Large intestine (tissue), 12 donors: ENCODE measurements at places on chromosomes 1 and 21. TPM values are rescaled to one million over a fixed set of nuclear protein-coding genes. Genes with fewer than 3 reads are reported as not detected.

The ROR1 gene
- 14.4 TPM for polyA plus RNA-seq

The MTOR gene
- 27.5 TPM for polyA plus RNA-seq

The FAAH gene
- 23.1 TPM for polyA plus RNA-seq

The SMCP gene
- not detected for polyA plus RNA-seq

The GSTM1 gene
- 1.1 TPM for polyA plus RNA-seq

The ST6GALNAC3 gene
- polyA plus RNA-seq, result 18.0 TPM

The DAB1 gene
- 63.2 TPM for polyA plus RNA-seq

The PRKCZ gene
- 68.6 TPM for polyA plus RNA-seq

The TRMT13 gene
- polyA plus RNA-seq, result 31.1 TPM

The RABIF gene
- polyA plus RNA-seq, result 11.1 TPM

The SAMD11 gene
- 18.1 TPM for polyA plus RNA-seq

DNA sequence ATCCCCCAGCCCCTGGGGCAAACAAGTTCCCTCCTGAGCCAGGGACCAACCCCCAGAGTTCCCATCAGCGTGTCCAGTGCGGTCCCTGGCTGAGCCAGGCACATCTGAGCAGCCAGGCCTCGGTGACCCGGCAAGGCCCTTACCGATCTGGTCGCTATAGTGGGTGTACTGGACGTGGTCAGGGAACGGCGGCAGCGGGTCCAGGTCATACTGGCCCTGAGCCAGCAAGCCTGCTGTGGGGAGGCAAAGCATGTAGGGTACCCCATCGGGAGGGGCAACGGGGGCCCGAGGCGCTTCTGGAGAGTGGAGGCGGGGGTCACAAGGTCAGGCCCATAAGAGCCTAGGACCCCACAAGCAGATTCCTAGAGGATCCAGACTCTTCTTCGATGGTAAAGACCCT is 3.5 kb downstream of the MFAP2 start:
- DNase-seq, result no peak

DNA sequence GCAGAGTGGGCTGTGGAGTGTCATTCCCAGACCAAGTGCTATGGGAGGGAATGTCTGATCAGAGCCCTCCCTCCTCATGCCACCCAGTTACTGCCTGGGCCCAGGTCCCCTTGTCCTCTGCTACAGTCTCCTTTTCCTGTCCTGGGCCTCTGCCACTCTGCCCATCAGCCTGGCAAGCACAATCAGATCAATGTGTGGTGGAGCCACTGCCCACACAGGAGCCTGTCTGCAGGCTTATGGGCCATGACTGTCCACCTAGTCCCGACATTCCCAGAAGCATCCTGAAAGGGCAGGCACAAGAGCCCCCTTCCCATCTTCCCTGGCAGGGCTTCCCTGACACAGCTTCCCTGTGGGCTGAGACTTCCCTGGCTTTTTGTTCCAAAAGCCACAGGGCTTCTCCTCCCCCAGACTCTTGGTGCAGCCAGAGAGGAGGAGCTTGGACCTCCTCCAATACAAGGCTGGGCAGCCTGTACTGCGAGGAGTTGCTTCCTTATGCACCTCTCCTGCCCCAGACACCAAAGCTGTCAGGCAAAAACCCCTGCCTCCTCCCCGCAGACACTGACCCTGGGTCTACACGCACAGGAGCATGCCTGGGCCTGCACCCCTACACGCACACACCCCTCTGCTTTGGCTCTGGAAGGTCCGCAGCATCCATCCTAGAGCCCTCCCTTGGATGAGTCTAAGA is 29.2 kb upstream of the CNTN2 start:
- no peak for DNase-seq

- no peak for DNase-seq
Measured at GRCh38 chr1:246828818-246829217, 102.9 kb downstream of the AHCTF1 start.

- no peak for DNase-seq
Measured at GRCh38 chr1:200925831-200926230, 31.1 kb downstream of the INAVA start.

DNA sequence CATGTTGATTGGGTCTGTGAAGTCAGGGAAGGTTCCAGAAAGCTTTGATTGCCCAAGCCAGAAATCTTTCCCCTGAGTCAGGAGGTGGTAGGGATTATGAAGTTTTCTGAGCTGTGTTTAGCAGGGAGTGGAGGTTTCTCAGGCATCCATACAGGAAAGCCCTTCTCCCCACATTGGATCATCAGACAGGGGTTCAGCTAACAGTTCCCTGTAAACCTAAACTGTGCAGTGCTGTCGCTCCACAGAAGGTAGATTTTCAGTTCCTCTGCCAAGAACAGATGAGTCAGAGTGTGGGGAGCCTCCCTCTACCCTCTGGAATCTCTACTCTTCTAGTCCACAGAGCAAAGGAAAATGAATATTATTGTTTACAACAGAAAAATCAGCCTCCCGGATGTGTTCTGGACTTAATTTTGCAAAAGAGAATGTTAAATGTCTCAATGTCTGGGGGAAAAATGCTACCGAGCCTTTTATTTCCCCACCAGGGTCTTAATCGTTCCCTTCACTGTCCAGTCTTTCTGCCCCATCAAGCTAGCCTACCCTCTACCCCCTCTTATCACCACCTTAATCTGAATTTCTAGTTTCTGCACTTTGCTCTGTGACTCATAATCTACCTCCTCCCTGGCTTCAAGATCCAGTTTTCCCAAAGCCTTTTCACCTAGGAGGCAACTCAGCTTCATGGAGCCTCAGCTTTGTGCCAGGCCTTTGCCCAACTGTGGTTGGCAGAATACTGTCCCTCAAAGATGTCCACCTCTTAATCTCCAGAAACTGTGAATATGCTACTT is 355.6 kb downstream of the PRDM2 start:
- DNase-seq, result no peak

DNA sequence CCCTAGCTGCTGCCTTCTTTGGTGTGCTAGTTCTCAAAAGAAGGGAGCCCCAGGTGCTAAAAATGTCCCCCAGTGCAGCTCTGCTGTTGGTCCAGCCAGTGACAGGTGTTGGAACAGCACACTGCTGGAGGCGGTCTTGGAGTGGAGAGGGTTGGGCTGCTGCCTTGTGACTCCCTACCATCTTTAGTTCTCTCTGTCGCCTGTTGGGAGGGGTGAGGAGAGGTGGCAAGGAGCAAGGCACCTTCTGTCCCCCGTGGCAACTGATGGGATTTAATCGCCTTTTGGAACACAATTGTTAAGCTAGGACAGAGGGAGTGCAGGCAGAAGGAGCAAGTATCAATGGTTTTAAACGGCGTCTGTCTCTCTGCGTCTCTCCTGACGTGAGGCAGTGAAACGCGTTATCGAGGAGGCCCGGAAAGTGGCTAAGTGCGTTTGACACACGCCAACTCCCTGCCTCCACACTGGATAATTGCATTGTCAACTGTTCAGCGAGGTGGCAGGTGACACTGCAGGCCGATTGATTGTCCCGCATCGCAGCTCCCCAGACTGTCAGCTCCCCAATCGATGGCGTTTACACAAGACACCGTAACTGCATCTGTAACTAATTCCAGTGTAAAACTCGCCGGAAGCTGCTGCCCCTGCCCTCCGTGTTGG is 34.0 kb downstream of the TMEM53 start:
- DNase-seq, result no peak

DNA sequence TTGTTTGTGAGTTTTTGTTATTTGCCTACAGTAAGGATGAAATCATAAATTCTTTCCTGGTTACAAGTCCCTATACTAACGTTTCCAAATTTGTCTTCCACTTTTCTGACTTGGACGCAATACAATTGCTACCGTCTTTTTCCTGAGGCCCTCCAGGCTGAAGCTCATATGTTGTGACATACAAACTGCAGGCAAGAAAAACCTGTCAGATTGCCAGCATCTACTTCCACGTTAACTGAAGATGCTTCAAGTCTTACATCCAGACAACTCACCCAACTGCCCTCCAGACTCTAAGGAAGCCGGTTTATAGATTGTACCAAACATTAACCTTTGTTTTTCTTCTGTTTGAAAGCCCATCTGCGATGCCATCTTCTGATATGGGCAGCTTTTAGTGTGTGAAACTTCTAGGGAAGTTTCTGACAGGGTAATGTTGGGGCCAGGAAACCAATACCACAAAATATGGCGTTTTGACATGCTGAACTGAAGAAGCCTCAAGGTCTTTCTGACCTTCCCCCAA is 21.4 kb upstream of the RNF11 start:
- DNase-seq, result no peak

GRCh38 chr1:64921771-64922170 is 44.6 kb downstream of the JAK1 start:
- DNase-seq, result peak; percentile 90

DNA sequence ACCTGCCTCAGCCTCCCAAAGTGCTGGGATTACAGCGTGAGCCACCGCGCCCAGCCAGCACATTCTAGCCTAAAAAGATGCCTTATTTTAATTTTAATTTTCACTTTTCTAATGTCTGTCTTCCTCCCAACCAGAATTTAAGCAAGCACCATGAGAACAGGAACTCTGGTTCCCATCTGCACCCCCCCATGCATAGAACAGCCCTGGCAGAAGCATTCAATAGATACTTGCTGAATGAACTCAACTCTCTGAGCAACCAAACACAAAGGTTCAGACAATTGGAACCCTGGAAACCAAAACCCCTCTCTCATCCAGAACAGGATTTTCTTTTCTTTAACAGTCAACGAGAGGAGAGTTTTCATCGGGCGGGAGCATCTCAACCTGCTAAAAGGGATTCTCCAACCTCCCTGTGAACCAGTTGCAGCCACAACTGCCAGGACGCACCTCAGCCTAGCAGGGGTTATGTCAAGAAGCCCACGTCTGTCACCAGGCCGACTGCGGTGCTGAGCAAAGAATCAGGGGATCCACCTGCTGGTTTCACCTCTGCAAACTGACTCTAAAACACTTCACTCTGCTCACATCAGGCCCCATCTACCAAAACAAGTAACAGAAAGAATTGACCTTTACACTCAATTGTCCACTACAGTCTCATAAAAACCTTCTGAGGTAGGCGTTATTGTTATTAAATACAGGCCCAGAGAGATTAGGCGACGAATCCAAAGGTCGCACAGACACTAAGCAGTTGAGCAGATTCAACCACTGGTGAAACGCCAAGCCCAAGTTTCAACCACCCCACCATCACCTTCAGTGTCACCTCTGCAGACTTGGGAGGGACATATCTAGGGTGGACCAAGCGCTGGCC is 1.7 kb downstream of the KIAA2013 start:
- DNase-seq, result peak; percentile 81

- no peak for DNase-seq
Measured at GRCh38 chr1:92169214-92170005, 48.3 kb upstream of the C1orf146 start.

GRCh38 chr1:93244298-93245069 is 64.0 kb downstream of the CCDC18 start:
- DNase-seq, result peak; percentile 27

DNA sequence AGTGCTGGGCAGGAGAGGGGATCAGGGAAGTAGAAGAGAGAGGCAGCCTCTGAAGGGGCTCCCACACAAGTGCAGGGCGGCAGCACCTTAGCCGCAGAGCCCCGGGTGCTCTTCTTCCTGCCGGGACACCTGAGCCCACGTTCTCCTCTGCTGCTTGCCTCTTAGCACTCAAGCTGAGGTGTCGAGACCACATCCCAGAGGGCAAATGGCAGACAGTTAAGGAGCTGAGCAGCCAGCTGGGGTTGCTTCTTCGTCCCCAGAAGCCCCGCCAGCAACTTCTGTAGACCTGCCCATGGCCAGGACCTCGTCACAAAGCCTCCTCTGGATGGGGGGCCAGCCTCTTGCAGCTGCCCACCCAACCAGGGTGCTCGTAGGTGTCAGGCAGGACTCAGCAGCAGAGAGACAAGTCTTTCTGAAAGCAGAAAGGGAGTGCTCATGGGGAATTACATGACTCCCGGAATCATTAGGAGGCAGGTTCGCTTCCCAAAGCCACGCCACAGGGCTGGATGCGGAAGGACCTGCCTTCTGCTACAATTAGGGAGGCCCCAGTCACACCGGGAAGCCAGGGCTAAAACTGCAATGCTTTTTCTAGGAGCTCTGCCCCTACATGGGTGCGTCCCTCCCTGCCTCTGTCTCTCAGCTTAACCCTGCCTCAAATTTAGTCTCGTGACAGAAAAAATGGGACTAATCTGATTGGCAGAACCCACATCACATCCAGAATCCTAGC is 141.4 kb upstream of the RAB4A start:
- no peak for DNase-seq

- no peak for DNase-seq
Measured at GRCh38 chr1:185821612-185822385, 87.6 kb downstream of the HMCN1 start.

- peak; percentile 86 for DNase-seq
Measured at GRCh38 chr1:27392096-27392777, at the start of gene GPR3. Gene GPR3, plus strand, starts transcription at chr1:27392622. Its CDS starts 1,177 bp downstream, at chr1:27393799.

DNA sequence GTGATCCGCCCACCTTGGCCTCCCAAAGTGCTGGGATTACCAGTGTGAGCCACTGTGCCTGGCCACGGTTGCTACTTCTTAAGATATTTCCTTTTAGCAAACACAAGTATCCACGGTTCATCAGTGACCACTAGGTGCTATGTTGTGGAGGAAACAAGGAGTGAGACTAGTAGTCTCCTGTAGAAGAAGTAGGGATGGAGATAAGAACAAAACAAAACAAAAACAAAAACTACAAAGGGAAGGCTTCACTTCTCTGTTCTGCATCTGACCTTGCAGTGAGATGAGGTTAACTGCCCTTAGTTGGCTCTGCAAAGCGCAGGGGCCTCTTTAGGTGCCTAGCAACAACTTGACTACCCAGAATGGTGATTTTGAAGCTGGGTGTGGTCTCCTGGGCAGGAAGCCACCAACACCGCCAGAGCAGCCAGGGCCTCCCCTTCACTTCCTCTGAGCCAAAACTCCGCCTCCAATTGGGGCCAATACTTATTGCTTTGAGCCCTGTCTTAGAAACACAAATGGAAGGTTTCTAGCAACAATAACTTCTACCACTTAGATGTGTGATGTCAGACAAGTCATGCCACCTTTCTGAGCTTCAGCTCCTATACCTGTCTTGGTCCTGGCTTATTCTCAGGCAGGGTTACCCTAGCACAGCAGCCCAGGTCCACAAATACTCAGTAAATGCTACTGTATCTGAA is 12.8 kb upstream of the CDC42 start:
- DNase-seq, result peak; percentile 71

DNA sequence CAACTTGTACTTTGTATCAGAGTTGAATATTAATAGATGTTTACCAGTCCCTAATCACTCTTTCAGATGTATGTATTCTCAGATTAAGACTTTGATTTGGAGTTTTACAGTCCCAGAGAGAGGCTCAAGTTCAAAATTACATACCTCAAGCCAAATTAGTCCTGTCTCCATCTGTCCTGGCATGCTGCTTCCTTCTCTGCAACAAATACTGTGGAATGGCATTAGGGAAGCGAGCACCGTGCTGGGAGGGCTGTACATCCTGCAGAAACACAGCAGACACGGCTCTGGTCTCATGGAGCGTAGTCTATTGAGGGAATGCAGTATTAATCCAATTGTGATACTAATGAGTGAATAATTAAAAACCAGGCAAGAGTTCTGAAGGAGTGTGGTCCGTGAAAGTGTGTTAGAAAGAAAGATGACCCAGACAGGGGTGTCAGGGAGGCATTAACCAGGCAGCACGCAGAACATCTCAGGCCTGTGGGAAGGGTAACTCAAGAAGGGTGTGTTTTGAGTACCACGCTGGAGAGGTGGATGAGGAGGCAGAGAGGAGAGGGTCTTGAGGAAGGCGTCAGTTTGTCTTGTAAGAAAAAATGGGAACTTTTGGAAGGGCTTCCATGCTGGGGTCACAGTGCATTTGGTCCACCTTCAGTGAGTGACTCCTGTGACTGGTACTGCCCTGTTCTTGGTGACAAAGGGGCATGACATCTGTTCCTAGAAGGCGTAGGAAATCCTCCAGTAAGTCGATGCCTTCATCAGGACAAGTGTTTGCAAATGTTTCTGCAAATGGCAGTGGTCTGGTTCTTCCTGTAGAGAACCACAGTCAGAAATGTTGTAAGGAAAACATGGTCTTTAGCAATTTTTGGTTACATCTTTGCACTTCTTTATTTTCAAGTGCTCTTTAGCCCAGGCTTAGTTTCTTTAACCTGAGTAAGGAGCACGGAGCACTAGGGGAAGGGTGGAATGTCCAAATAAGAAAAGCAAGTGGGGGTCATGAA is 1.6 kb downstream of the RAB4A start:
- DNase-seq, result no peak
